A549 treated with ZK216348 at 1 μM for 4 hours (cell line): ENCODE measurements at places on chromosomes 5 and 9. TPM values are rescaled to one million over a fixed set of nuclear protein-coding genes. Genes with fewer than 3 reads are reported as not detected.

Gene KCNT1
- not detected in 5 replicates for total RNA-seq

Gene PDLIM7
- 65.0 to 100 TPM (median 76.8 TPM) in 5 replicates for total RNA-seq

Gene CEL
- 0.51 to 1.3 TPM (median 0.83 TPM) in 5 replicates for total RNA-seq

Gene MTAP
- total RNA-seq = 2.7 to 33.3 TPM (median 5.1 TPM) in 5 replicates

Gene ARL14EPL
- 0.18 to 0.33 TPM (median 0.18 TPM) in 3 of 5 replicates, not detected in the others for total RNA-seq

Gene HTR1A
- total RNA-seq = not detected in 5 replicates

Gene BRD3
- total RNA-seq = 14.0 to 22.5 TPM (median 20.2 TPM) in 5 replicates

Gene PTGDS
- 0.33 to 0.56 TPM (median 0.45 TPM) in 4 of 5 replicates, not detected in the other for total RNA-seq

Gene CDK9
- 40.0 to 51.7 TPM (median 44.6 TPM) in 5 replicates for total RNA-seq

Gene CTNNAL1
- total RNA-seq = 42.6 to 64.7 TPM (median 51.1 TPM) in 5 replicates

Gene WDR31
- 0.94 to 1.5 TPM (median 1.2 TPM) in 5 replicates for total RNA-seq

Gene CENPP
- 5.6 to 8.3 TPM (median 6.5 TPM) in 5 replicates for total RNA-seq

Gene LCN2
- total RNA-seq = 3.4 to 6.8 TPM (median 3.5 TPM) in 5 replicates

Gene FOXD4L3
- 0.25 TPM in 1 of 5 replicates, not detected in the others for total RNA-seq

Gene SLC31A2
- total RNA-seq = 6.9 to 8.5 TPM (median 7.5 TPM) in 5 replicates

Gene DOK3
- total RNA-seq = 1.6 to 5.5 TPM (median 4.2 TPM) in 5 replicates

Gene TMEM171
- total RNA-seq = 4.8 to 7.4 TPM (median 6.3 TPM) in 5 replicates
